ENCODE measurements at places on chromosomes 16 and 17.

- peak; percentile 92 for DNase-seq
These were observed 458.0 kb upstream of the ASIC2 start for GRCh38 chr17:33750943-33751701.

DNA sequence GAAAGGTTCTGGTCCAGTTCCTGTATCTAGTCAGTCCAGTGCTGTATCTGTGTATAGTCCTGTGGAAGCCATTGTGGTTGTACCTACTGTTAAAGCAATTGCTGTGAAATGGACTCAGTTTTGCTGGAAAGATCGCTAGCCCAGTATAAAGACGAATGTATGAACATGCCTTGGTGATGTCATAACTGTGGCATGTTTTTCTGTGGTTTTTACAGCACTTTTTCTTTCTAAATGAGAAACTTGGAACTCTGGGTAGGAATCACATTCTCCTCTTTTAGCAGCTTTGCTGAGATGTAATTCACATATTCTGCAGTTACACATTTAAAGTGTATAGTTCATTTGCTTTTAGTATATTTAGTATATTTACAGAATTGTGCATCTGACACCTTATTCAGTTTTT lies 58.1 kb downstream of the MAP2K4 start:
- DNase-seq = no peak

- no peak for DNase-seq
These were observed 1.3 kb upstream of the RAB11FIP3 start for GRCh38 chr16:424033-424622.

GRCh38 chr16:88411951-88412576 lies 29.3 kb downstream of the ZNF469 start:
- DNase-seq = no peak

- DNase-seq = no peak
These were observed 2.8 kb upstream of the MSRB1 start for GRCh38 chr16:1945559-1946391.

GRCh38 chr16:87635541-87636049 lies 33.3 kb downstream of the JPH3 start:
- DNase-seq = peak; percentile 84

- no peak for DNase-seq
These were observed 23.9 kb upstream of the LITAF start for GRCh38 chr16:11610580-11610979.

GRCh38 chr17:69954241-69954925 lies 120.6 kb upstream of the KCNJ16 start:
- DNase-seq = no peak

DNA sequence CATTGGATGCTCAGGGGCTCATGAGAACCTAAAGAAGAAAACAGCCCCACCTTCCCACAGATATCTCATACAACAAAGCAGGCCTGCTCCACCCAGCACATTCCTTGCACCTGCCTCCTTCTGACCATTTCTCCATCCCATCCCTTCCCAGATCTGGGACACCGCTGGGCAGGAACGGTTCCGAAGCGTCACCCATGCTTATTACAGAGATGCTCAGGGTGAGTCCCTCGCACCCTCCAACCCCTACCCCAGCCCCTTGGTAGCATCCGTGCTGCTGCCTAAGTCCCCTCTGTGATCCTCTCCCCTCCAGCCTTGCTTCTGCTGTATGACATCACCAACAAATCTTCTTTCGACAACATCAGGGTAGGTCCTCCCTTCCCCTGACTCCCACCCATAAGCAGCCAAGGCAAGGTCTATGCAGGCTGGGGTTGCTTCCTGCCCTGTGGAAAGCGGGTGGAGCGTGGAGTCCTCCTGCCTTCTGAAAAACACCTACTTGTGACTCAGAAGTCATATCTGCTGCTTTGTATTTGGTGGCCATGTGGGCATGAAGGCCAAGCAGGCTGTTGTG lies 5.4 kb upstream of the NHERF1 start:
- DNase-seq = no peak

DNA sequence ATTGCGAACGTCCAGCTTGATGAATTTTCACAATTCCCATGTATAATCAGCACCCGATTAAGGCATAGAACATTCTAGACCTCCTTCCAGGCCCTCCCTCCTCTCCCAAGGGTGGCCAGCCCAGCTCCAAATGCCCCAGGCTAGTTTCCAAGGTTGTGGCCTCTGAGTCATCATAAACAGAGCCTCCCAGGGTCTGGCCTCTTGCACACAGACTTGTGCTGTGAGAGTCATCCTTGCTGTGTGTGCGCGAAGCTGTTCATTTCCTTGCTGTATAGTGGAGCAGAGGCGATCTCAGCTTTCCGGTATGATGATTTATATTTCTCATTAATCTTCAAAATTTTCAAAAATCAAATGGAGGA lies 20.5 kb upstream of the JPH3 start:
- DNase-seq = no peak

DNA sequence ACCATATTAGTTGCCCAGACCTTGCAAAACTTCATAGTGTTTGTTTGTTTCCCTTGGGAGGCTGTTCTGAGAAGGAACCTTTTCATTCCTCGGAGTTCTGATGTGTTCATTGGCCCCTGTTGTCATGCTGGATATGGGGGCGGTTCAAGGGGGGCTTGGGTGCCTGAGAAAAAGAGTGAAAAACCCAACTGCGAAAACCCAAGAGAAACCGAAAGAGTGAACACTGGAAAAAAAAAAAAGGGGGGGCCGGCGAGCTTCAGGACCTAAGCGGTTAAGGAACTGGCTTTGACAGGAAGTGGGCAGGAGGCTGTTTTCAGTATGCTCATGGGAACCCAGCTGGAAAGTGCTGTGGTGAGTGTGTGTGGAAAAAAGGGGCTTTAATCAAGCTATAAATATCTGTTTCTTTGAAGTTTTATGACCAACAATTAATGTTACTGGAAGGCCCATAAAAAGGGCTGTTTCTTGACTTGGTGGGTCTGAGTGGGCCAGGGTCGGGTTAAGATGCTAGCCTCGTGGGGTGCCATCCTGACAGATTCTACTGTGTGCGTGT lies 510.7 kb downstream of the MAF start:
- DNase-seq = peak; percentile 91

DNA sequence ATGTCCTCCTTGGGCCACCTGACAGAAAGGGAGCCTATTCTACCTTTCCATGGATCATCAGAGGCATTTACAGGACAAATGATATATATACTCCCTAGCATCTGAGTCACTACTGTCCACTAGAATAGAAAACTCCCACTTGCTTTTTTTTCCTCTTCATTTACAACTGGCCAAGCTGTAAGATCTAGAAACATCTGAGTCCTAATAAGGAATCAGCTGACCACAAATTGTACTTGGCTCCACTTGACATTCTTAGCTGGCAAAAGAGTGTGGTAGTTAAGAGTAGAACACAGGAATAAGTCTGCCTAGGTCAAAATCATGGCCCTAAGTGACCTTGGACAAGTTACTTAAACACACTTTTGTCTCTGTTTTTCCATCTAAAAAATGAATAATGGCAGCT lies 5.2 kb downstream of the RUSF1 start:
- DNase-seq = no peak

DNA sequence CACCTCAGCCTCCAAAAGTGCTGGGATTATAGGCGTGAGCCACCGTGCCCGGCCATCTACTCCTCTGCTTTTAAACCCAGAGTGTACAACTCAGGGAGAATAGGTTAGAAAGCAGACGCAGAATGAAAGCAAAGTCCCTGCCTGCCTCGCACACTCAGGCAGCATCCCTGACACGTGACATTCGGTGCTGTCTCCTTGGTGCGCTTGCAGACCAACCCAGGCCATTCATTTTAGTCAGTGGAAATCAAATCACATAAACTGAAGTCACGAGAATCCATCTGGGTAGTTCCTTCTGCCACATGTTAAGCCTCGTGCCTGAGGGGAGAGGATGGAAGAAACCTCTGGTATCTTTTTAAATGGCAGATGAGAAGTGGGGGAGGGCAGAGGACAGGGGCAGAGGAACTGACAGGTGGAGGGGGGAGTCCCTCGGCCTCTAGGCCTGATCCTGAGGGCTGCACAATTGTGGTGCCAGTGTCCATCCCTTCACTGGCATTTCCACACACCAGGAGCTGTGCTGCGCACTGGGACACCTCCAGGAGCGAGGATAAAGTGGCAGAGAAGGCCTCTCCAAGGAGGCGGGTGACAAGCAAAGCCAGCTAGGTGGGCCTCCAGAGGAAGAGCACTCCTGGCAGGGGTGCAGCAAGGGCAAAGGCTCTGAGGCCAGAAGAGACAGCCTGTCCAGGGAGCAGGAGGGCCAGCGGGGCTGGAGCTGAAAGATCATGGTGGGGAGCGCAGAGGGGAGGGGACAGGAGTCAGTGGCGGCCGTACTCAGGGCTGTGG lies 196.3 kb downstream of the KATNIP start:
- DNase-seq = no peak

DNA sequence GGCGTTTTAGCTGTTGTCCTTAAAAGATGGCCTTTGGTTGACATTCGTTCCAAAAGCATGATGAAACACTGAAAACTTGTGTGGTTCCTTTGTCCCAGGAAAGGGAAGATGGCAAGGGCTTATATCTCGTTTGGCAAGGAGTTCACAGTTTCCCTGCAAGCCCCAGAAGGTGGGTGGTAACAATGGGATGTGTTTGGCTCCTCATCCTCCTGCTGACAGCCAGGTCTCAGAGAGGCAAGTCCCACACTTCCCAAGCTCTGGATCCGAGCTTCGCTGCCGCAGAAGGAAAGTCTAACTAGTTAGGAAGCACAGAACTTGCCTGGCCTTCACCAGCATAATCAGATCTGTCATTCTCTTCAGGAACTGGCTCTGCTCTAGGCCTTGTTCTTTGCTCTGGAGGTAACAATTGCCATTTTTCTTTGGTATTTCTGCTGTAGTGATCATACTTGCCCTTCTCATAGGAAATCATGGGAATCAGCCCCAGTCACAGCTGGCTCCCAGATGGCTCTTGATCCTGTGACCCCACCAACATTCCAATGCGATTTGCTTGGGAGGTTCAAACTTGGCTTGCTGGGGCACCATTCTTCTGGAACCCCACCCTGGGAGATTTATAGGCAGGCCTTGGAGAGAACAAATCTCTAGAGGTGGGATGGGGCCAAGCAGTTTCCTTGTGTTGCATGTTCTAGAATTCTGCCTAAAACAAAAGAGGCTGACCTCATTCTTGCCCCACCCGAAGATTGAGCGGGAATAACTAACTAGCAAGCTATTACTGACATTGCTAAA lies 17.9 kb downstream of the KPNA2 start:
- DNase-seq = no peak

- DNase-seq = peak; percentile 77
These were observed 3.5 kb downstream of the FMNL1 start for GRCh38 chr17:45225051-45225700.

DNA sequence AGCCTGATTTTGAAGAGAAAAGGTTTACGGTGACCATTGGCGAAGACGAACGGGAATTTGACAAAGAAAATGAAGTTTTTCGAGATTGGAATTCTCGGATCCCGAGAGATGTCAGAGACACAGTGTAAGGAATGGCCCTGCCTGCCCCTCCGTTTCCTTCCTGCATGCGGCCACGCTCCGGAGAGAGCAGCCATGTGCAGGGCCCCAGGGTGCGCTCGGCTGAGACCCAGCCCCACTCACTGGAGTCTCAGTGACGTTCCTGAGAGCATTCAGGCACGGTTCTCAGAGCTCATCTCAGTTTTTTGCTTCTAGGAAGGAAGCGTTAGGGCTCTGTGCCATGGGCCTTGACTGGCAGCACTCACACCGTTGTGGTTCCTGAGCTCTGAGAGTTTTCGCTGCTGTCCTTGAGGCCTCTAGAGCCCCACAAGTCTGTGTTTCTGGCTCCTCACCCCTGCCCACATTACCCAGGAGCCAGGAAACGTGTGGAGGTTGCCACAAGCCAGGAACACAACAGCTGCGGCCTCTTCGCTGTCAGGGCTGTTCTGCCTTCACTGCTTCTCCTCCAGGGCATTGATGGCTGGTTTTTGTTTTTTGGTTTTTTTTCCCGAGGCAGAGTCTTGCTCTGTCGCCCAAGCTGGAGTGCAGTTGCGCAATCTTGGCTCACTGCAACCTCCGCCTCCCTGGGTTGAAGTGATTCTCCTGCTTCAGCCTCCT lies 29.8 kb downstream of the ZC3H18 start:
- no peak for DNase-seq

DNA sequence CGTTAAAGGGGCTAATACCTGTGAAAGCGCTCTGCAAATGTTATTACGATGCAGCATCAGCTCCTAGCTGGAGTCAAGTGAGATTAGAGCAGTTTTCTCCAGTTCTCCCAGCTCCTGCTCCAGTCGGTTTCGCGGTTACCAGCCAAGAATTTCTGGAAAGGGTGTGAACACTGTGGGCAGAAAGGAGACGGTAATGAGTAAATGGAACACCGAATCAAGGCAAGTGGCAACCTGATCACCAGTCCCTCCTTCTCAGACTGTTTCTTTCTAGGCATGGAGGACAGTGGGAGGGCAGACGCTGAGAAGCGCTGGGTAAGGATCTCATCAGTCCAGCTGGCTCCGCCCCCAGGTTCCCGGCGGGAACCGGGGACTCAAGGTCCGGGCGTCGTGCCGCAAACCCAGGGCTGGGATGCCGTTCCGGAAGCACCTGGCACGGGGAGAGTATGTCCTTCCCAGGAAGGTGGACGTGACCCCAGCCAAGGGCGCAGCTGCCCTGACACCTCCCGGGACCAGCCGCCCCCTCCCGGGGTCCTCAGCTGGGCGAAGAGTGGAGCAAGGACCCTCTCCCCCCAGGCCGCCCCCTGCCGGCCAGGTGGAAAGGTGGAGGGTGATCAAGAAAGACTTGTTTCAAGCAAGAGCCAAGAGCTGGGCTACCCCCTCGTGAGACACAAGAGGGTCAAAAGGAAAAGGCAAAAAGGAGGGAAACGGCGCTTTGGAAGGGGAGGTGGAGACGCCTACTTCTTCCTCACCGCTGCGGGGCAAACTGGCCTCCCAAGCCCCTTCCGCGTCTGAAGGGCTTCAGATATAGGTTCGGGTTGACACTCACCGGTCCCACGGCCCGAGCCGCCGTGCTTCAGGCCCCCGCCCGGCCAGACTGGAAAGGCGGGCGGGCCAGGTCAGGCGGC lies 481 bp downstream of the MYO19 start:
- peak; percentile 86 for DNase-seq

GRCh38 chr17:74768069-74768762 lies 7.9 kb downstream of the NAT9 start:
- DNase-seq = no peak

DNA sequence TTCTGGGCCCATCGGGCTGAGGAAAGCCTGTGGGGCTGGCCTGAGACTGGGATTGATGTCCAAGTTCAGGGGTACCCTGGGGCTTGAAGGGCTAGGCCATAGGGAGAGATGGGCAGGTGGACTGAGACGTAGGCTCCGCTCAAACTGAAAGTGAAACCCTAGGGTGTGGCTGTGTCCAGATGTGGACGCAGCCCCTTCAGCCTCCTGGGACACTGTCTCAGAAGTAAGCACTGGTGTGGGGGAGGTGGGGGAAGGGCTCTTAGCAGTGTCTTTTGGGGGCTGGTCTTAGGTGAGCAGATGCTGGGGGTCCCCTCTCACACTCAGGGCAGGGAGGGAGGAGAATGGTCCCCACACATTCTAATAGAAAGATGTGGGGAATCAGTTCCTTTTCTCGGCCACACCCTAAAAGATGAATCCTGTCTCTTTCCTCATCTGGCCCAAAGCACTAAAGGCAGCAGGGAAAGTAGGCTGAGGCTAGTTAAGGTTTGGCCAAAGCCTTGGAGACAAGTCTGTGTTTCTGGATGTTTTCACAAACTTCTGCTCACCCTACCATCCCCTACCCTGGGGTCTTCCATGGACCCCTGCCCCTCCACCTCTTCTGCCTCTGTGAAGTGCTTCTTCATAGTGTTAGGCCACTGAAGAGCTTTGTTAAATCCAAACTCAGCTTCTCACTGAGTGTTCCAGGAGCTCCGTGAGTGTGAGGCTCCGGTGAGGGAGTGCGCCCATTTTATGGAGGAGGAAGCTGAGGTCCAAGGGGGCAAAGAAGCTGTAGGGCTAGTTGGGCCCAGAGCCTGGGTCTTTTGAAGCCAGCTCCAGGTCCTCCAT lies 5.6 kb downstream of the FMNL1 start:
- DNase-seq = peak; percentile 81
